Fibroblast of skin of abdomen (primary cell): ENCODE measurements at places on chromosomes 11 and 22.

- DNase-seq: no peak
Observed at GRCh38 chr11:112548641-112549040, 288.0 kb upstream of the PLET1 start.

- no peak for DNase-seq
Observed at GRCh38 chr11:73549376-73549775, 48.5 kb downstream of the FAM168A start.

- peak; percentile 85 for DNase-seq
Observed at GRCh38 chr22:37525073-37525745, 6.0 kb upstream of the CARD10 start.

DNA sequence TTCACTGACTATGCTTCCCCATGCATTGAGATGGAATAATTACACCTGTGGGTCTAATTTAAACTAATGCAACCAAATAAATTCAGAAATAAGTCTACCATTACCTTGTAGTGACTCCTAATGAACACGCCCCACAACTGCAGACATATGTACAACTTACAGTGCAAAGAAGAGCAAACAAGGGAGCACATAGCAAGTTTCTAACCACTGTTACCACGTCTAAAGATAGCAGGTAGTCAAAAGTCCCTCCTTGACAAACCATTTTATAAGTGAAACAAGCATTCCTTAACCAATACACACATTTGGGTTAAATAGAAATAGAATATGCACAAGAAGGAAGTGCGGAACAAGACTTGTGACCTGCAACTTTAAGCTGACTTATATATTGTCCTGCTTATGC, 20.6 kb downstream of the PHF21A start:
- no peak for DNase-seq

- DNase-seq: no peak
Observed at GRCh38 chr11:99271527-99271926, 250.8 kb downstream of the CNTN5 start.

DNA sequence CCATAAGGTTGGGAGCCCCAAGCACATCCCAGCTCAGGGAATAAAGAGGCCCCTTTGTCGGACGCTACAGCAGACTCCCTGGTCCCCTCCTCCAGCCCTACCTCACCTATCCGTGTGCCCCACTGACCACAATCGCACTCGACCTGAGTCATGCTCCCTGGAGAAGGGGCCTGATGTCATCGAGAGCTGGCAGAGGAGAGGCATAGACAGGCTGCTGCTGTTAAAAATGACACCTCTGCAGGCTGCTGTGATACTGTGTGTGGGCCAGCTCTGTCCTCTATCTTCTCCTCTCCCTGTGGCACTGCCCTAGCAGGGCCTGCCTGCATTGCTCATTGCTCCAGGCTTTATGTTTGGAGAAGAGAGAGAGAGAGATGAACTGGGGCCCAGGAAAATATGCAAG, 123.4 kb upstream of the SYT13 start:
- no peak for DNase-seq

DNA sequence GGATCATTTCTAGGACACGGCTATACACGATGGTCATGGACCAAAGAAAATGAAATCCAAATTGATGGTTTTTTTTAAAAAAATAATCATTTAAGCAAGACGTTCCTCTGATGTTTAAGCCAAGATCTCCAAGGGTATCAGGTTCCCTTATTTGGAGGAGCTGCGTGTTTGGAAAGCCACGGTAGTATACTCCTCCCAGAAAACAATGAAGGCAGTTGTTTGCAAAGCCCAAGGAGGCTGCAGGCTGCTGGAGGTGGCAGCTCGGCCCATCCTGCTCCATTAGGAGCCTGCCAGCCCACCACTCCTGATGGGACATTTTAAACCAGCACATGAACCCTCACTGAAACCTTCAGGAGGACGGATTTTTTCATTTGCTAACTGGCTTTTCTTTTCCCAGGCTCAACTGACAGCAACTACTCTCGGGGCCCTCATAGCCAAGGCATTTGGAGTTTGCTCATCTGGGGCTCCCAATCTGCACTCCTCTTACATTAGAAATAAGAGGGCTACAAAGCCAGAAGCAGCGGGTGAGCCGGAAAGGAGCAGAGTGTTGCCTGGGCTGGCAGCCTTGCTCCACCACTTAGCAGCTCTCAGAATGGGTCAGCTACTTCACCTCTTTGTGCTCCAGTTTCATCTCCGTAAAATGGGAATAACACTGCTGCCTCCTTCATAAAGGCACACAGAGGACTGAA, 58.4 kb downstream of the ABTB2 start:
- DNase-seq: no peak

GRCh38 chr11:41435531-41435930, 23.9 kb downstream of the LRRC4C start:
- DNase-seq: no peak
